ENCODE measurements at places on chromosomes 7 and 10. TPM values are rescaled to one million over a fixed set of nuclear protein-coding genes. Genes with fewer than 3 reads are reported as not detected.

SVOPL gene
- 0.95 TPM for total RNA-seq

CRTAC1 gene
- total RNA-seq, result 0.13 TPM

GRM3 gene
- total RNA-seq, result 0.29 TPM

COBL gene
- 26.3 TPM for total RNA-seq

OR2A12 gene
- not detected for total RNA-seq

H2BK1 gene
- not detected for total RNA-seq

PHF14 gene
- 52.0 TPM for total RNA-seq

CYP3A5 gene
- 0.14 TPM for total RNA-seq

CFAP46 gene
- total RNA-seq, result 9.8 TPM

MKX gene
- 0.20 TPM for total RNA-seq

ETV1 gene
- 31.2 TPM for total RNA-seq

WDR86 gene
- 69.8 TPM for total RNA-seq

STK32C gene
- total RNA-seq, result 8.5 TPM

PLAU gene
- 8.1 TPM for total RNA-seq

MACC1 gene
- 2.0 TPM for total RNA-seq

CALHM1 gene
- total RNA-seq, result 0.07 TPM

LHFPL3 gene
- not detected for total RNA-seq

ASB10 gene
- not detected for total RNA-seq

KCNK18 gene
- total RNA-seq, result not detected

ZNF735 gene
- not detected for total RNA-seq

RELN gene
- total RNA-seq, result 3.3 TPM

OR2A42 gene
- not detected for total RNA-seq

FRMD4A gene
- total RNA-seq, result 20.1 TPM

PRLHR gene
- total RNA-seq, result not detected

SH3PXD2A gene
- 22.6 TPM for total RNA-seq

CALCR gene
- 17.1 TPM for total RNA-seq

CDHR1 gene
- total RNA-seq, result 4.1 TPM

ABCB4 gene
- total RNA-seq, result 0.41 TPM

CYP26C1 gene
- 0.44 TPM for total RNA-seq

FEZF1 gene
- total RNA-seq, result not detected

NACAD gene
- 6.7 TPM for total RNA-seq

TACC2 gene
- total RNA-seq, result 24.5 TPM

FHIP2A gene
- 17.6 TPM for total RNA-seq

TEX36 gene
- total RNA-seq, result not detected

SPDYE16 gene
- total RNA-seq, result not detected

RAPGEF5 gene
- 16.7 TPM for total RNA-seq

SP4 gene
- 16.8 TPM for total RNA-seq
